ENCODE measurements at places on chromosomes 6 and 20. TPM values are rescaled to one million over a fixed set of nuclear protein-coding genes. Genes with fewer than 3 reads are reported as not detected.

C6orf89 gene
- total RNA-seq, result 32.7 TPM

DNA sequence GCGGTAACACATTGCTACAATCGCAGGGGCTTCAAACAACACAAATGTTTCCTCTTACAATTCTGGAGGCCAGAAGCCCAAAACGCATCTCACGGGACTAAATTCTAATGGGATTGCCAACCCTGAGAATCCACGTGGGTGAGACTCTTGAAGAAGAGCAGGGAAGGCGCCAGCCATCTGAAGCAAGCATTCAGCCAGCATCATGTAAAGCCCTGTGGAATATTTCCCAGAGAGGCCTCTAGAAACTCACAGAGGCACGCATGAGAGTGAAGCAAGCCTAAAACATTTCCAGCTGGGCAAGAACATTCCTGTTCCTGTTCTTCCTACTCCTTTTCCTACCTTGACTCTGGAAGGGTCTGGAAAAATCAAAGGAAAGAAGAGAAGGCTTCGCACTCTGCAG is 19.6 kb upstream of the FNDC1 start:
- no peak for DNase-seq

ZNF391 gene
- total RNA-seq, result 3.5 TPM

GRCh38 chr6:7786214-7786661 is 60.3 kb downstream of the BMP6 start:
- DNase-seq, result no peak

DNA sequence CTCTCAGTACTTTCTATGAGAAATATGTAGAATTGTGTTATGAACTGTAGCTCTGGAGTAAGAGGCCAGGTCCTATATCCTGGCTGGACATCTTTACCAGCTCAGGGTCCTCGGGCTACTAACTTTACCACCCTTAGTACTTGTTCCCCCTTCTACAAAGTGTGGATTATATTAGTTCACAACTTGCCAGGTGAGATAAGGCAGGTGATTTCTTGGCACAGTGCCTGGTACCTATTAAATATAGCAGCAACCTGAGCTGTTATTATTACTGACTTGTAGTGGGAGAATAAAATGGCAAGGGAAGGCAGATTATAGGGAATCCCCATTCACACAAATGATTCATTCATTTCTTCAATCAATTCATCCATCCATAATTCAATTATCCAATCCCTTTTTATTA is 150.1 kb downstream of the DOK5 start:
- no peak for DNase-seq
